ENCODE measurements at places on chromosomes 5 and 9.

GRCh38 chr9:130959809-130960334, 20.8 kb upstream of the FIBCD1 start:
- no peak for DNase-seq

DNA sequence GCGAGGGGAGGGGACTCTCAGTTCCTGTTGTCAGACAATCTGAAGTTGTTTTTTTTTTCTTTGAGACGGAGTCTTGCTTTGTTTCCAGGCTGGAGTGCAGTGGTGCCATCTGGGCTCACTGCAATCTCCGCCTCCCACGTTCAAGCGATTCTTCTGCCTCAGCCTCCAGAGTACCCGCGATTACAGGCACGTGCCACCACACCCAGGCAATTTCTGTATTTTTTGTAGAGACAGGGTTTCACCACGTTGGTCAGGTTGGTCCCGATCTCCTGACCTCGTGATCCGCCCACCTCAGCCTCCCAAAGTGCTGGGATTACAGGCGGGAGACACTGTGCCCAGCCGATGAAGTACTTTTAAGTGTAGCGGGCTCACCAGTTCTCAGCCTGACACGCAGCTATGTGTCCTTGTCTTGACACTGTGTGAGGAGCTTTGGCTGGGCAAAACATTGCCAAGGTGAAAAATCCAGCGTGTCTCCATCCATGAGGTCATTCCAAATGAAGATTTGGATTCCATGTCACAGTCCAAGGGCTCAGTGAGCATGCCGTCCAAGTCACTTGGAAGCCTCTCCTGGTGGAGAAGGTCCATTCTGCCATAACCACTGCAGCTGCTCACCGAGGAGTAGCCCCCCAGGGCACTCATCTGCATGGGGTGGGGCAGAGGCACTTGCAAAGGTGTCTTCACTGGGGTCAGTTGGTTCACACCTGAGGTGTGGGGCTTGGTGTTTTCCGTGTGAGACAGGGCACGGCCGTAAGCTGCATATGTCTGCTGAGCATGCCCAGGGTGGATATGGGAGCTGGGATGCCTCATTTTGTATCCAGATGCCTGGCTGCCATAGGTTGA, 32.0 kb downstream of the OR2V1 start:
- no peak for DNase-seq

GRCh38 chr5:115170134-115170928, 623 bp upstream of the TRIM36 start:
- DNase-seq, result no peak

DNA sequence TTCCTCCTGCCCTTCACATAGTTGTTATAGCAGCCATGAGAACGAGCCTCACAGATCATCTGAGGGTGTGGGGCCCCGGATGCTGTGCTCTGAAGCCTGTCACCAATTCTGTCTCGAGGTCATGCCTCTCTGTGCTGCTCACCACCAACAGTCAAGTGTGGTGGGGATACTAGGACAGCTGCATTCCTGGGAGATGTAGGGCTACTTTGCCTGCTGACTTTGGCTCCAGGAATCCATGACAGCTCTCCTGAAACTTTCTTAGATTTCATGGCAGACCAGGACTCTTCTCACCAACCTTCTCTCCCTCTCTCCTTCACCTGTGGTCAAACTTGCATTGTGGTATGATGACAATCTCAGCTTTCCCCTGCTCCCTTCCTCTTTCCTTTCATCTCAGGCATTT, 395.9 kb downstream of the PSAT1 start:
- no peak for DNase-seq

DNA sequence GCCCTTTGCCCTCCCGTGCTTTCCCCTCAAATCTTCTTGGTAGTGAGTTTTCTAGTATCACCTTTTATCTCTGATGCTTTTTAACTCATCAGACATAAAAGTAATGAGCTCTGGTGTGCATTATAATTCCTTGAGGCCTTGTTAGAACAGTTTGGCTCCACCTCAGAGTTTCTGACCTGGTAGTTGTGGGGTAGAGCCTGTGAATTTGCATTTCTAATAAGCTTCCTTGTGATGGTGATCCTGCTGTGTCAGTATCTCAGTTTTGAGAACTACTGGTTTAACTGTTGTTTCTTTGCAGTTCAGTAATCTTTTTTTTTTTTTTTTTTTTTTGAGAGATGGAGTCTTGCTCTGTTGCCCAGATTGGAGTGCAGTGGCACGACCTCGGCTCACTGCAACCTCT, 31.1 kb downstream of the UBE2D2 start:
- no peak for DNase-seq

GRCh38 chr5:139723986-139724587, 71.5 kb upstream of the PSD2 start:
- no peak for DNase-seq

- DNase-seq, result no peak
Measured at GRCh38 chr5:54616031-54616430, 98.5 kb downstream of the SNX18 start.

DNA sequence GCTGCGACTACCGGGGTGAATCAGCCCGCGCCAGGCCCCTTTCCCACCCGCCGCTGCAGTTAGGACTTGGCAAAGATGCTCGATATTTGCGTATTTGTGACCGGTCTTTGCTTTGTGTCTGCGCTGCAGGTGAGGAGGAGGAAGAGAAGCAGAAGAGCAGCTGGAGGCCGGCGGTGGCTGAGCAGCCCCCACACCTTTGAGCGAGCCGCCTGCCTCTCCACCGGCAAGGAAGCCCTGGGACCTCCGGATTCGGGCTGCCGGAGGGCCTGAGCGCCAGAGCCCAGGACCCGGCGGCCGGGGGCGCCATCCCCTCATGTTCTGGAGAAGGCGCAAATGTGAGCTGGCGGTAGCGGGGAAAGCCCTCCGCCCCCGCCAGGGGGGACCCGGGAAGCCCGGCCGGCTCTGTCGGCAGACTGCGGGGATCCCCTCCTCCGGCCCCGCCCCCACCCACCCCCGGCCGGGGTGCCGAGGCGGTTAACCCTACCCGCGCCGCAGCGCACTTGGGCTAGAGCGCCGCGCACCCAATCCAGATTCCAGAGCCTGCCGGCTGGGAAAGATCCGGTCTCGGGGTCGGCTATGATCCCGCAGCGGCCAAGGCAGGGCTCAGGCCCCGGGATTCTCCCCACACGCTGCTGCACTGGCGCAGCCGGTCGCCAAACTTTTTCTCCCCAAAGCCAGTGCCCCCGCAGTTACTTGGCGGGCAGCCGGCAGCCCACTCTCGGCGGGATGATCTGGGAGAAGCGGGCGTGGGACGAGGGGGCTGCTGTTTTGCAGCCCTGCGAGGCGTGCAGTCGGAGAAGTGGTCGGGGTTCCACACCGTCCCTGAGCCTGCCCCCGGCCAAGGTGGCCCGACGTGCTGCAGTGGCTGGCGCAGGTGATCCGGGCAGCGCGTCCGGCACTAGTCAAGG, 800 bp upstream of the KCNN2 start:
- DNase-seq, result no peak

DNA sequence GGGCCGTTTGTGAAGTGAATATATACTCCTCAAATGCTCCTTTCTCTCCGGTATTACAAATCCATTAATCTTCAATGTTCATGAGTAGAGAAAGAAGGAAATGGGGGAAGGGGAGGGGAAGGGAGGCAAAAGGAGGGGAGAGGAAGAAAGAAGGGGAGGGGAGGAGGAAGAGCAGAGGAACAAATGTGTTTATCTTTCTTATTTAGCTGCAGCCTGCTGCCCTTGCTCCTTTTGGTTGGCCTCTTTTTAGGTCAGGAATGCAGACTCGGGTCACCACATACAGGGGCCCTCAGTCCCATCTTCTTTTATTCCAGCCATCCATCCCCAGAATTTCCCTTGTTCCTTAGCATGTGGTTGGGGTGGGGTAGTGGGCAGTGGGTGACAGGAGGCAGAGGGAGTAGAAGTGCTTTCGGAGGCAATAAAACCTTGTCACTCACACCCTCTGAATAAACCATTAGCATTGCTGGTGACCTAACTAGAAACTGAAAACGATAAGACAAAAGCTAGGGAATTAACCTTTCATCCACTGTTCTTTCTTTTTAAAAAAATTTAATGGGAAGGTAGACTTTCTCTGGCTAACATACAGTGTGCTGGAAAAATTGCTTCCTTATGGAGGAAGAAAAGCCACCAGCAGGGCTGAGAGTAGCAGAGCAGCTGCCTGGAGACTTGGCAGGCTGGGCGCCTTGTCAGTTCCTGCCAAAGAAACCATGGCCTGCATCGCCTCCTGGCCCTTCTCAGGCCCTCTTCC, 16.8 kb upstream of the PRLR start:
- no peak for DNase-seq

GRCh38 chr5:150497274-150497988, 10.5 kb upstream of the NDST1 start:
- DNase-seq, result no peak

DNA sequence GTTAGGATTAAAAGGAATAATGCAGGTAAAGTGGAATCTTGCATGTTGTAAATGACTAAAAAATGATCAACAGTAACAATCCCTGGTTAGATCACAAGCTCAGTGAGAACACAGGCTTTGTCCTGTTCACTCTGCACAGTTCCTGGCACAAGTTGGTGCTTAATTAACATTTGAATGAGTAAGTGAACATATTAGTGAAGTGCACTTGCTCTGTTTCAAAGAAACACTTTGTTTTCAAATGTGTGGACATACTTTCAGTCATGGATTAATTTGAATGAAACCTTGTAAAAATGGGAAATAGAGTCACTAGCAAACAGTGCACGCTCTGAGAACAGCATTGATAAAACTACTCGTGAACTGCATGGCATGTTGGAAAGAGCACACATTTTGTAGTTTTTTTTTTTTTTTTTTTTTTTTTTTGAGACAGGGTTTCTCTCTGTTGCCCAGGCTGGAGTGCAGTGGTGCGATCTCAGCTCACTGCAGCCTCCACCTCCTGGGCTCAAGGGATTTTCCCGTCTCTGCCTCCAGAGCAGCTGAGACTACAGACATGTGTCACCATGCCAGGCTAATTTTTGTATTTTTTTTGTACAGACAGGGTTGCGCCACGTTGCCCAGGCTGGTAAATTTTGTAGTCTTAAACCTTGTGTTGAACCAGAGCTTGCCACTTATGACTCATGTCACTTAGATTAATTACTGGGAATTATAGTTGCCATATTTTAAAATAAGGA, 159.9 kb downstream of the LURAP1L start:
- DNase-seq, result no peak

GRCh38 chr9:124555043-124555442, 47.8 kb upstream of the NR5A1 start:
- DNase-seq, result no peak

- no peak for DNase-seq
Measured at GRCh38 chr5:54206580-54207229, 103.7 kb downstream of the ARL15 start.

DNA sequence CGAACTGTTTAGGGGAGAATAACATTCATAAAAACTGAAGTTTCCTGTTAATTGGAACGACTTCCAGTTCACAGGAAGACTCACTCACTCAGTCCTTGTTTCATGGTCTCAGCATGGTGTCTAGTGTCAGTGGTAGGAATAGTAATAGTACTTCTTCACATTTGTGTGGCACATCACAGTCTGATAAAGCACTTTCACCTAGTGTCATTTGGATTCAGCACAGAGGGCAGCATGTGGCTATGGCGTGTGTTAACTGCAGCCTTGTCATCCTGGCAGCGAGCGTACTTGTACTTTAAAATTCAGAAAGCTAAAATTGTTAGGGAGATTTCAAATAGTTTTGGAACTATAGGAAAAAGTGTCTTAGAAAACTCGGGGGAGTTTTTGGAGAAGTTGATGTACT, 72.4 kb downstream of the VCAN start:
- DNase-seq, result no peak

- DNase-seq, result no peak
Measured at GRCh38 chr9:92974161-92974661, 26.9 kb downstream of the FGD3 start.

DNA sequence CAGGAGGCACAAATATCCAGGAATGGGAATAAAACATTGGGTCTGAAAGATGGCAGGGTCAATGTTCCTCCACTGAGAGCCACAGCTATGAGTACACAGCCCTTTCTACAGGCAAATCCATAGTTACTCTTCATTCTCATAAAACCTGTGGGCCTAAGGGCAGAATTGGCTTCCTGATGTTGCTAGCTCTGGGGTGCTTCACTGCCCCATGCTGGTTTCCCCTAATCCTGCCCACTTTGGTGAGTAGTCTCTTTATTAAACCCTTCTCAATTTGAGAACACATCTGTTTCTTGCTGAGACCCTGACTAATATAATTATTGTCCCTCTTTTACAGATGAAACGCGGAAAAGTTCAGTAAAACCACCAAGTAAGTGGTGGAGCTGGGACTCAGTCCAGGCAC, 66.3 kb upstream of the RAI14 start:
- DNase-seq, result no peak

- DNase-seq, result no peak
Measured at GRCh38 chr5:37580106-37580505, 201.0 kb downstream of the WDR70 start.

- no peak for DNase-seq
Measured at GRCh38 chr9:119302988-119303698, 66.1 kb downstream of the BRINP1 start.

DNA sequence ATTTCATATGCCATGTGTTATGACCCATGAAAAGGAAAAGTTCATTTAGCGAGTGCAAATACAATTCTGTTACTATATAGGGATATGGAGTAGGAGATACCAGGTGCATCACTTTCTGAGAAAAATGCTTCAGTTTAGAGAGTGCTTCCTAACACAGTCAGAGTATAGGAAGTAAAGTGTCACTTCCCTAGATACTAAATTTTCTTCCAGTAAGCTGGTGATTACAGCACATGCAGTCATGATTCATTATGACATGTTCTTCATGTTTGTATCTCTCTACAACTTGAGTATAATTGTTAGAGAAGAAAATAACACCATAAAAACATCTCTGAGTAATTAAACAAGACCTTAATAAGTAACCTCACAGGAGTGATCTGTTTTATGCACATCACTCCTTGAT, 837.0 kb downstream of the DNAH5 start:
- no peak for DNase-seq

DNA sequence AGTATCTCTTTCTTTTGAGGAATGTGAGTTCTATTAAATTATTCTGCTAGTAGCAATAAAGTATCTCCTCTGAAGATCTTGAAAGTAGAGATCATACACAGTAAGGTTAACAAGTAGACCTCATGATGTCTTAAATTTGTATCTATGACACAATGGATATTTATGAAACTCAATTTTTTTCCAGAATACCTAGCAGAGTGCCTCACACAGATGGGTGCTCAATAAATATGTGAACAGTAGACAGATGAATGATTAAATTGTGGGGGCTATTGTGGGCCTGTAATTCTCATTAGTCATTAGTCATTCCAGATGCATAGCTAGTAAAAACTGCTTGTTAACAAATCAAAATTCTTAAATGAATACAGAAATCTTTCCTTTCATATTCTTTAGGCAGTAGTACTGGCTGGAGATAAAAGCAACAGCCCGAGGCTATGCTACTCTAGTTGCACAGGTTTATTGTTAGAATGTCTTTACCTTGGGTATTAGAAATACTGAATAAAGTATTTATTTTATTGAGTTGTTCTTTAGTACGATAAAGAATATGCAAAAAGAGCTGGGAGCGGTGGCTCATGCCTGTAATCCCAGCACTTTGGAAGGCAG, 22.0 kb downstream of the CHD1 start:
- no peak for DNase-seq

GRCh38 chr5:134515801-134516200, 9.7 kb upstream of the JADE2 start:
- no peak for DNase-seq

All from stimulated activated CD4-positive, alpha-beta T cell treated with anti-CD3 and anti-CD28 coated beads, Interleukin-1b, Interleukin-23, amount 100 ng/mL, for 1 hour (primary cell).